ENCODE measurements at places on chromosomes 5 and 9. TPM values are rescaled to one million over a fixed set of nuclear protein-coding genes. Genes with fewer than 3 reads are reported as not detected.

- H3K27ac ChIP-seq, result no peak overlapping the region
- no peaks in the 10 kb centered on the region for H3K27me3 ChIP-seq
- DNase-seq, result no peak
Measured at GRCh38 chr5:53041071-53041692, 52.0 kb downstream of the ITGA2 start.

The FYB1 gene
- not detected for total RNA-seq

GRCh38 chr5:180644129-180644824, 5.1 kb downstream of the FLT4 start:
- H3K36me3 ChIP-seq, result no peaks in the 10 kb centered on the region
- peaks cover 18% of the 10 kb centered on the region for H3K27me3 ChIP-seq
- H3K27ac ChIP-seq, result no peak overlapping the region
- H3K4me3 ChIP-seq, result no peak overlapping the region
- H3K4me1 ChIP-seq, result peaks cover 3% of the 10 kb centered on the region

DNA sequence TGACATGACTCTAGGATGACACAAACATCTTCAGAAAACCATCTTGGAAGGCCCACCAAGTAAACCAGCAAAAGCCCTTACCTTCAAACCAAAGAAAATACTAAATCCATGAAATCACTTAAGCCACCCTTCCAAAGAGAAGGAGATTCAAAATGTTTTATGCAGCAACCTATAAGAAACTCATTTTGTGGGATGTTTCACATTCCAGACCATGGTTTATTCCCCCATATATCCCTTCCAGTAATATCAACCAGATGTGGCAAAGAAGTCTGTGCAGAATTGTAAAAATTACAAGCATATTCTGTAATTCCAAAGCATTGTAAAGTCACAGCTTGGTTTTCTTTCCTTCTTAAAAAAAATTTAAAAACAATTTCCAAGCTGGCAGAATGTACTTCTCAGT, 117.4 kb downstream of the SLIT3 start:
- H3K27me3 ChIP-seq, result no peaks in the 10 kb centered on the region
- no peak overlapping the region for H3K4me3 ChIP-seq
- no peak overlapping the region for H3K27ac ChIP-seq
- DNase-seq, result no peak
- no peaks in the 10 kb centered on the region for H3K36me3 ChIP-seq
- H3K4me1 ChIP-seq, result no peaks in the 10 kb centered on the region

Measured in glutamatergic neuron (in vitro differentiated cells).